CD4-positive, alpha-beta T cell (primary cell): ENCODE measurements at places on chromosomes 5 and 9. TPM values are rescaled to one million over a fixed set of nuclear protein-coding genes. Genes with fewer than 3 reads are reported as not detected.

- H3K27ac ChIP-seq = no peak overlapping the region
- H3K36me3 ChIP-seq = no peaks in the 10 kb centered on the region
- H3K4me1 ChIP-seq = no peaks in the 10 kb centered on the region
Measured at GRCh38 chr5:27769748-27770402, 731.5 kb upstream of the CDH9 start.

TUSC1 gene
- 0.14 TPM for total RNA-seq

CDH18 gene
- total RNA-seq = not detected

- H3K4me3 ChIP-seq = no peak overlapping the region
- no peaks in the 10 kb centered on the region for H3K27me3 ChIP-seq
- no peaks in the 10 kb centered on the region for H3K4me1 ChIP-seq
- no peak overlapping the region for H3K27ac ChIP-seq
Measured at GRCh38 chr9:117434566-117434965, 19.7 kb upstream of the ASTN2 start.

ADAMTS2 gene
- not detected for total RNA-seq

DNA sequence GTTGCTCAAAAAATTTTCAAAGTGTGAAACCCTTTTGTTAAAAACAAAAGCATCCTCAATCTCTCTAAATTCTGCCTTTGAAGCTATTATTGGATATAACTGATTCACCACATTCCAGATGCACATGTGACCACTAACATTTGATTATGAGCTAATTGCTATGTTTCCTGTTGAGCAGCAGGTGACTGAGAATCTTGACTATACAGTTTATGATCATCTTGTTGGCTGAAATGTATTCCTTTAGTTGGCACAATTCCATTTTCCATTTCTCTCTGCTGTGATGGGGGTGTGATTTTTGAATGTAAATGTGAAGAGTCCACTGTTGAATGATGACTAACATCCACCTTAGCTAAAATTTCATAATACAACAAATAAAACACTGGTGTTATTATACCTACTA lies 10.7 kb downstream of the LYSMD3 start:
- H3K27ac ChIP-seq = no peak overlapping the region
- H3K36me3 ChIP-seq = peaks cover 47% of the 10 kb centered on the region
- no peaks in the 10 kb centered on the region for H3K27me3 ChIP-seq

DNA sequence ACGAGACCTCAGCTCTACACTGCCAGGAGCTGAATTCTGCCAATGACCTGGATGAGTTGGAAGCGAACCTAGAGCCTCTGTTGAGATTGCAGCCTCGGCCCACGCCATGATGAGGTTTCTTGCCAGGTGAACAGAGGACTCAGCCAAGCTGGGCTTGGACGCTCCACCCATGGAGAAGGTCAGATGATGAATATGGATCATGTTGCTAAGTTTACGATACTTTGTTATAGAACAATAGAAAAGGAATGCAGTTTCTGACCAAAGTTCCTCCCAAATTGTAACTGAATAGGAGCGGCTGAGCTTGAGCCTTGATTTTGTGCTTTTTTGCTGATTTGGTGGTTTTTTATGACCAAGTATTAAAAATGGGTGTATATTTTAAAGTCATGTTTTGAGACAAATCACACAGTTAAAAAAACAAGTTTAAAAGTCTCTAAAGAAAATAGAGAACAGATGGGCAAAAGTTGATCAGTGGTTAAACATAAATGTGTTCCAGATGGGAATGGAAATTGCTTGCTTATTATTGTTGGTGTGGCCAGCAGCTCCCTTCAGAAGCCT lies 32.9 kb downstream of the ROPN1L start:
- no peaks in the 10 kb centered on the region for H3K36me3 ChIP-seq
- H3K4me3 ChIP-seq = no peak overlapping the region
- no peaks in the 10 kb centered on the region for H3K27me3 ChIP-seq
- no peaks in the 10 kb centered on the region for H3K4me1 ChIP-seq
- no peak overlapping the region for H3K27ac ChIP-seq
- no peak for DNase-seq

GPX3 gene
- not detected for total RNA-seq

GRCh38 chr5:43044181-43044914 lies 4.2 kb upstream of the ANXA2R start:
- no peak overlapping the region for H3K4me3 ChIP-seq
- peaks cover 13% of the 10 kb centered on the region for H3K36me3 ChIP-seq
- H3K4me1 ChIP-seq = peaks cover 47% of the 10 kb centered on the region
- H3K27me3 ChIP-seq = no peaks in the 10 kb centered on the region
- H3K27ac ChIP-seq = no peak overlapping the region

CHSY3 gene
- not detected for total RNA-seq

GRCh38 chr5:54915466-54916027 lies 69.8 kb downstream of the ESM1 start:
- H3K4me1 ChIP-seq = no peaks in the 10 kb centered on the region
- no peaks in the 10 kb centered on the region for H3K27me3 ChIP-seq
- no peak for DNase-seq
- no peak overlapping the region for H3K27ac ChIP-seq
